ENCODE measurements at places on chromosomes 4 and X. TPM values are rescaled to one million over a fixed set of nuclear protein-coding genes. Genes with fewer than 3 reads are reported as not detected.
A peak's percentile ranks its signal among the peaks of the same experiment; 100 is the strongest.

GRCh38 chr4:168474660-168475320 is 5.5 kb downstream of the DDX60L start:
- DNase-seq, result no peak

- no peak for DNase-seq
These were observed 322.2 kb downstream of the GPAT3 start for GRCh38 chr4:83858131-83858530.

DNA sequence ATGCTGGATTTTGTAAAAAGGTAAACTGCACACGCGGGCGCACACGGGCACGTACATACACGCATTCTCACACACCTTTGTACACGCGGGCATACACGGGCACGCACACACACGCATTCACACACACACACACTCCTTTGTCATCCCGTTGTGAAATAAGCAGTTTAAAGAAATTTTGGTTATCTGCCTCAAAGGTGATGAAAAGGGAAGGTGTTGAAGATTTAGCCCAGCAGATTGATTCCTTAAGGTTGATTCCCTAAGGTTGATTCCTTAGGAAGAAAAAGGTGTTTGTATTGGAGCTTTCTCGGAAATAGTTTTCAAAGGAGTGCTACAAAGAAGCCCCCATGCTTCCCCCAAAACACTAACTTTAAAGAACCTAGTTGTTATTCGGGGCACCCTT is 693 bp downstream of the ATP10D start:
- no peak for DNase-seq

- peak; percentile 95 for DNase-seq
These were observed at the start of gene ARHGAP24 for GRCh38 chr4:85474818-85475630. Gene ARHGAP24, plus strand, starts transcription at chr4:85475150.

GRCh38 chr4:4730249-4730648 is 129.2 kb upstream of the MSX1 start:
- DNase-seq, result no peak

- DNase-seq, result no peak
These were observed 7.2 kb upstream of the FAM9C start for GRCh38 chrX:13051529-13052172.

GRCh38 chrX:101237041-101237440 is 17.5 kb downstream of the DRP2 start:
- DNase-seq, result no peak

GRCh38 chr4:127219232-127219631 is 413.5 kb upstream of the INTU start:
- DNase-seq, result no peak

- no peak for DNase-seq
These were observed 71.6 kb downstream of the GPC3 start for GRCh38 chrX:133913658-133914388.

DNA sequence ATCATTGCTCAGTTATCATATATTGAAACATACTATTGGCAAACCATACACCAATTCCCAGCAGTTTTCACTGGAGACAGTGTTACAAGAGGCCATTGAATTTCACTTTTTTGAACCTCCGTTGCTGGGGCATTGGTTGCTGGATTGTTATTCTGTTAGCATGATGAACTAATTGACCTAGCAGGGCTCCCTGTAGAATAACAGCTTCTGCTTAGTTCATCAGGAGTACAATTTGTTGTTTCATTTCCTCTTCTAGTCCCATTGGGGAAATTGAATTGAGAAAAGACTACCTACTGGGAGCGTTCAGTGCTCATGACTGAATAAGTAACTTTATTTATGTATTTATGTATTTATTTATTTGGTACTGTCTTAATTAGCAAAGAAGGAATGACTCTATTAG is 151.6 kb downstream of the SLIT2 start:
- DNase-seq, result no peak

GRCh38 chrX:56762220-56762619 is 33.2 kb downstream of the NBDY start:
- no peak for DNase-seq

DNA sequence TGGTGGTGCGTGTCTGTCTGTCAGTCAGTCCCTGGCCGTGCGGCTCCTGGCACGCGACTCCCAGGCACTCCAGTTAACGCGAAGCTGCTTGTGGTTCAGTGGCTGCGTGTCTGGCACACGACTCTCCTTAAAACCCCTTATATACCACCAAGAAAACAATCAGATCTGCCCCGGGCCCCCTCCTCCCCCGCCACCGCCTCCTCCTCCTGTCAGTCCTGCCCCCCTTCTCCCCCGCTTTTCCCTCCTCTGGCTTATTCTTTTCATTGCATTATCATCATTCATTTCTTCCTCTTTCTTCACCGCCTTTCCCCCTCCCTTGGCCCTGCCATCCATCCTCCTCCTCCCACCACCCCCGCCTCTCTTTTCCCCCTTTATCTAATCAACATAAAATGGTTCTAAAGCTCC is at the start of gene NEUROG2:
NEUROG2 (minus strand) TSS at position 115 of the 405 bp plus-strand sequence. CDS start 705 bp downstream, outside the sequence.
- no peak for DNase-seq

DNA sequence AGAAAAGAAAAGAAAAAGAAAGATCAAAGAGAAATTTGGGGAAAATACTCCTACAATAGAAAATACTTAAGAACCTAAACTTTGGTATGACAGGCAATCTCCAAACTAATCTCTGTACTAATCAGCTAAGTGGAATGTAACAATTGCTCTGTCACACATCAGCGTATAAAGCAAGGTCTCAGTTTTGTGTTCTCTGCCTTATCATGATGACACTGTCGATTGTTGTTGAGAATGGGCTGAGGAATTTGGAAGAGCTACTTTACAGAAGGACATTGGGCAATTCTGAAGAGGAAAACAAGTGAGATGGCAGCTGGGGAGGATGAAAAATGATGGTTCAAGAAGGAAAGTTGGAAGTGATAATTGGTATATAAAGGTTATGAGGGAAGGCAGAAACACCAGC is 486.0 kb upstream of the HTR2C start:
- DNase-seq, result no peak

GRCh38 chr4:37641352-37641751 is 44.8 kb downstream of the RELL1 start:
- DNase-seq, result no peak

GRCh38 chr4:5635826-5636195 is 72.5 kb downstream of the EVC2 start:
- no peak for DNase-seq

DNA sequence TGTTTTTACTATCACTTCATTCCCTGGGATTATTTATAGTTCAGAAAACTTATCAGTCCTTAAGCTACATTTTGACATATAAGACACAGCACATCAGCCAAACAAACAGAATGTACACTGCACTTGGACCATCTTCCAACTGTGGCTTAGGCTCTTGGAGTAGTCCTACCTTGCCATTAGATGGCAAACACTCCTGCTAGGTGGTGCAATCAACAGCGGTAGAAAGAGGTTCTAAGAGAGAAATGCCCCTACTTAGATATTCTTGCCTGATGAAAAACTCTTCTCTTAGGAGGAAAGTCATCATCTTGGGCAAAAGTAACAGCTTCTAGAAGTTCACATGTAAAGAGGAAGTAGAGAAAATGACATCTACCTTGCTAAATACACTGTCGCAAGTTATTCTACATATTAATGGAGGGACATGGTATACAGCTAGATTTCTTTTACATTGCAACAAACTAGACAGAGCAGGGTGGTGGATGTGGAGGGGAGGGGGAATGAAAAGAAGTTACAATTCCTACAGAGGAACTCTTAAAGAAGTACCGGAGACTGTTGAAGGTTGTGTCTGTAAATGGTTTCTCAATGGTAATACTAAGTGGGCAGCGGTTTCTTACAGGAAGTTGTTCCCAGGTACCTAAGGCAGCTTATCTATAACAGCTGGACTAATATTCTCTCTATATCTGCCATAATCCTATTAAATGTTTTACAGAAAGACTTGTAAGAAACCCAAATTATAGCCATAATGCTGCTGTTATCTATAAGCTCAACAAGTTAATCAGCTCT is 8.1 kb upstream of the STPG2 start:
- no peak for DNase-seq

- no peak for DNase-seq
These were observed 5.1 kb upstream of the CORIN start for GRCh38 chr4:47842985-47843384.

DNA sequence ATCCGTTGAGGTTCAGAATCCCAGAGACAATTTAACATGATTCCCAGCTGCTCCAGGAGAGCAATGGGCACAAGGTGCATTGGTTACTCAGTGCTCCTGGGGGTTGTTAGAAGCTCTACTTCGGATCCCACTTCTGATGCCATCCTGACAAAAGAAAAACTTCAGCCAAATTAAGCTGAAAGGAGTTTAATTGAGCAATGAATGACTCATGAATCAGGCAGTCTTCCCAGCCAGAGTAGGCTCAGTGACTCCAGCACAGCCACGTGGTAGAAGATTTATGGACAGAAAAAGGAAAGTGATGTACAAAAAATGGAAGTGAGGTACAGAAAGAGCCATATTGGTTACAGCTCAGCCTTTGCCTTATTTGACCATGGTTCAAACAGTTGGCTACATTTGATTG is 95.7 kb downstream of the PWWP3B start:
- no peak for DNase-seq

DNA sequence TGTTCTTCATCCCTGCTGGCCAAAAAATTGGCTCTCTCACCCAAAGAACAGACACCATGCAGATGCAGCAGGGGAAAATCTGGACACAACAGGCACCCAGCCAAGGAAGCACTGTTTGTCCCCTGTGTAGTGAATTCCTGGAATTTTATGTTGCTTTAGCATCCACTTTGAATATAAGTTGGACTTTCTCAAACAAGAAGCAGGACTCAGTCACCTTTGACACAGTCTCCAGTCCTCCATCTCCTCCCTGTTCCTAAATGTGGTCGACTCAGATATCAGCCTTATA is 11.8 kb downstream of the ZNF182 start:
- no peak for DNase-seq

GRCh38 chr4:142110136-142110535 is 473.8 kb downstream of the IL15 start:
- DNase-seq, result no peak

DNA sequence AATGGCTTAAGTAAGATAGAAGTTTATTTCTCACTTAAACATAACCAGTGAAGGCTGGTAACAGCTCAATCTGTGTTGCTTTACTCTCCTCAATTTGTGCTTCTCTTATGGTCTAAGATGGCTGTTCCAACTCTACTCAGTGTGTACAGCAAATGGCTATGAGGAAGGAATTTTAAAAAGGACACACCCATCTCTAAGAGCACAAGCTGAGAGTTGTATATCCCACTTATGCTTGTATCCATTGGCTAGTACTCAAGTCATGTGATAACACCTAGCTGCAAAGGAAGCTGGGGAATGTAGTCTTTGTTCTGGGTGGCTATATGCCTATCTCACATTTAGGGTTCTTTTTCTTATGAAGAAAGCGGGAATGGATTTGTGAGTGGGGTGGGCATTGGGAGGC is 63.3 kb downstream of the GPAT3 start:
- DNase-seq, result peak; percentile 27

DNA sequence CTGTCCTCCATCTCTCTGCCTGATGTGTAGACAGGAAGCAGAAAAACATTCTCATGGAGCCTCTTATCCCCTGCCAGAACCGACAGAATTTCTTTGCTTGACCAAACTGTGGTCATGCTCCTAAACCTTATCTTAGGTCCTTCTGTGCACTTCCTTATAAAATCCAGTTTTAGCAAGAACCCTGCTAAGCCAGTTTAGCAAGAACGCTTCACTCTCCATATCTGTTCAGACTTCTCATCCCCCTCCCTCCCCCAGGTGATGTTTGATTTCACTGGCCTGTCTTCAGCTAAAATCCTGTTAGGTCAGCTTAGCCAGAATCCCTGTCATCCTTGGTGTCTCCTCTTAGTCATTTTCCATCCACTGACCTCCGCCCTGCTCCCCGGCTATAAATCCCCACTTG is 1130.9 kb upstream of the PRKX start:
- DNase-seq, result no peak

GRCh38 chrX:19639056-19639455 is 123.7 kb upstream of the MAP3K15 start:
- DNase-seq, result no peak

DNA sequence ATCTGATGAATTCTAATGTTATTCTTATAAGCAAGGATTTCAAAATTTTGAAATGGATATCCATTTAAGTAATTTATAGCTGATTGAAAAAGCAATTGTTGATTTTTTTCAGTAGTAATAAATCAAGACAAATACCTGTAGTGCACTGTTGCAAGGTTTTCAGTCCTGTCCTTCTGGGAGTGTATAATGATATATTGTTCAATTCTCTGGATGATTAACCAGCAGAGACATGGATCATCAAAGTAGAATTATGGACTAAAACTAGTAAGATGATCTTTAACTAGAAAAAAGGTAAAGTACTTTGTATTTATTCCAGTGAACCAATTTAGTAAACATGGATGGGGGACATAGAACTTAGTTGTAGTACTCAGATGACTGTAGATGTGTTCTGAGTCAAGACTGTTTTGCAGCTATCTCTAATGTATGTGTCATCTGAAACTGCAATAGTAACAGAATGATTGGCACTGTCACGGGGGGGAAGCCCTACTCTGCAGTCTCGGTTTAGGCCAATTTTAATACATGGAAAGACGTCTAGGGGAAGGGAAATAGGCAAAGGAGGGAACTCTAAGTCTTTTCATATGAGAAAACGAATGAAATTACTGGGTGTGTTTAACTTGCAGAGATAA is 121.9 kb downstream of the GLRA3 start:
- no peak for DNase-seq

DNA sequence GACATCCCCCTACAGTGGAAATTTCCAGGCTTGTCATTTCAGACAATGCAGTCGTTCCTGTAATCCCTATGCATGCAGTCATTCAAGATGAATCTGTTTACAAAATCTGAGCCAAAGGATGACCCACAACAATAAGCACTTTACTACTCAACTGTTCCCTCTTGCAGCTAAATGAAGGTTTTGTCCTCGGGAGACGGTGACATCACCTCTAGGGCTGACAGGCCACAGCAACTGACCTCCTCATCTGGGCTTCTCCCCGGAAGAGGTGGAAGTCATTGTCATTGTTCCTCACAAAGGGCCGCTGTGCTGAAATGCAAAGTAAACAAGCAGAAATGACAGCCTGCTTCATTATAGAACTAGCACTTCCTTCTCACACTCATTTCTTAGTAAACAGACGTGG is 29.2 kb downstream of the CLRN2 start:
- peak; percentile 98 for DNase-seq

DNA sequence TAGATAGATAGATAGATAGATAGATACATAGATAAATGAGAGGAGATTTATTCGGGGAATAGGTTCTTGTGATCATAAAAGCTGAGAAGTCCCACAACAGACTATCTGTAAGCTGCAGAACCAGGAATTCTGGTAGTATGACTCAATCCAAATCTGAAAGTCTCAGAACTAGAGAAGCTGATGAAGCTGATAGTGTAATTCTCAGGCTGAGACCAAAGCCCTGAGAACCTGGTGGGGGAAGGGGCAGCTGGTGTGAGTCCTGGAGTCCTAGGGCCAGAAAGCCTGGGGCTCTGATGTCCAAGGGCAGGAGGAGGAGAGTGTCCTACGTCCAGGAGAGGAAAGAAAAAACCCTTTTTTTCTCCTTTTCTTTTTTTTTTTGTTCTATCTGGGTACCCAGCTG is 8.0 kb upstream of the BANK1 start:
- DNase-seq, result no peak

Gene TLR6
- 0.52 TPM for total RNA-seq

Gene ADAM29
- total RNA-seq, result not detected

Gene PYURF
- 121 TPM for total RNA-seq

Gene PARM1
- not detected for total RNA-seq

Gene MAMLD1
- not detected for total RNA-seq

Gene BTK
- not detected for total RNA-seq

Gene RHOXF2B
- total RNA-seq, result not detected

Gene CLDN2
- total RNA-seq, result 1.1 TPM

Gene FAAH2
- 3.3 TPM for total RNA-seq

Gene TREX2
- total RNA-seq, result 0.18 TPM

Gene FAM47E
- total RNA-seq, result 0.33 TPM

Gene ADRA2C
- 43.8 TPM for total RNA-seq

Gene ETDB
- not detected for total RNA-seq

Gene MAOB
- total RNA-seq, result 22.5 TPM

Gene EGF
- 0.07 TPM for total RNA-seq

Gene IDUA
- total RNA-seq, result 0.32 TPM

Gene TEX13D
- total RNA-seq, result not detected
